ENCODE measurements at places on chromosomes 7 and 10.
A peak's percentile ranks its signal among the peaks of the same experiment; 100 is the strongest.

DNA sequence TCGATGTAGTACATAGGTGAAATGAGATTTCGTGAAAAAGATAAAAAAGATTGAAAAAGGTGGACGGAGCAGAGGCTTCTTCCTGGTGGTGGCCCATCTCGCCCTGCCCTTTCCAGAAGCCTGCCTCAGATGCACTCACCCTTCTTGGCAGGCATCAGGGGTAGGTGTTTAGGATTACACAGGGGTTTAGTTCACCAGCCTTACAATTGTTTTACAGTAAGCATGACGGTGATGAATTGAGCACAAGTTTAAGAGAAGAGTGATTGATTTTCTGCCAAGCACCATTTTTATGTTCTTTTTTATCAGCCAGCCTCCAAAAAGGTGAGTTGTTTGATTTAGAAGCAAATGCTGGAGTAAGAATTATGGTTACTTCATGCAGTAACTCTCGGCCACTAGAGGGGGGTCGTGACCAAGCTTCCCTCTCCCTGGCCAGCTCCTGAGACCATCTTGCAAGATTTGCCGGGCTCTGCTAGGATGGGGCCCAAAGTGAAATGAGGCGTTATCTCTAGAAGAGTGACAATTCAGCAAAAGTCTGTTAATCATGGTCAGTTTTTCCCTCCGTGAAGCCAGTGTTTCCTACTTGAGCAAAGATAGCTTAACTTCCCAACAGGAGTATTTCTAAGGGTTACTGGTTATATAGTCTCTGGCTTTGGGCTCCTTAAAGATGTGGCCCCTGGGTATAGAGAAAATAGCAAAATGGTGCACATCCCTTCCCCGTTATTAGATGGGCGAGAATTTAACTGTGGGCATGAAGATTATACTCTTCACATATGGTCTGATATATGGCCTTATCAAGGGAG lies 228.8 kb downstream of the BMPER start:
- DNase-seq: peak; percentile 45

GRCh38 chr10:14365266-14365665 lies 34.5 kb upstream of the FRMD4A start:
- no peak for DNase-seq

GRCh38 chr7:127741764-127742375 lies 89.9 kb downstream of the SND1 start:
- no peak for DNase-seq

- no peak for DNase-seq
Observed at GRCh38 chr10:73995035-73995358, 2.9 kb upstream of the VCL start.

- no peak for DNase-seq
Observed at GRCh38 chr10:29900865-29901264, 158.5 kb downstream of the JCAD start.

DNA sequence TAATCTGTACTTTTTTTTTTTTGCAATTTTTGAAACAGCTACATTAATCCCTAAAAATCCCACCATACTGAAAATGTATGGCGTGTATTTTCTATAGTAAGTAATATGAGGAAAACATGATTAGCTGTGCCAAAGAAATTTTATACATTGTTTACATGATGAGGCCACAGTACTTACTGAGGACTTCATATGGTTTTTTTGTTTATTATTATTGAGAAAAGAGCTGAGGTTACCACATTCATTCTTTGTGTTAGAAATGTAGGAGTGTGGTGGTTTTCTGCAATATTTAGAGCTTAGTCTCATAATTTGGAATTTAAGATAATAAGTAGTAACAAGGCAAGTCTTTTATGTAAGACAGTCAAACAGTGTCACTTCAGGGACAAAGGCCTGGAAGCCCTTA lies 45.1 kb downstream of the SLC25A40 start:
- DNase-seq: no peak

GRCh38 chr7:26637610-26638009 lies 226.8 kb downstream of the SKAP2 start:
- DNase-seq: no peak

GRCh38 chr10:104441329-104442000 lies 87.8 kb downstream of the CFAP58 start:
- no peak for DNase-seq

DNA sequence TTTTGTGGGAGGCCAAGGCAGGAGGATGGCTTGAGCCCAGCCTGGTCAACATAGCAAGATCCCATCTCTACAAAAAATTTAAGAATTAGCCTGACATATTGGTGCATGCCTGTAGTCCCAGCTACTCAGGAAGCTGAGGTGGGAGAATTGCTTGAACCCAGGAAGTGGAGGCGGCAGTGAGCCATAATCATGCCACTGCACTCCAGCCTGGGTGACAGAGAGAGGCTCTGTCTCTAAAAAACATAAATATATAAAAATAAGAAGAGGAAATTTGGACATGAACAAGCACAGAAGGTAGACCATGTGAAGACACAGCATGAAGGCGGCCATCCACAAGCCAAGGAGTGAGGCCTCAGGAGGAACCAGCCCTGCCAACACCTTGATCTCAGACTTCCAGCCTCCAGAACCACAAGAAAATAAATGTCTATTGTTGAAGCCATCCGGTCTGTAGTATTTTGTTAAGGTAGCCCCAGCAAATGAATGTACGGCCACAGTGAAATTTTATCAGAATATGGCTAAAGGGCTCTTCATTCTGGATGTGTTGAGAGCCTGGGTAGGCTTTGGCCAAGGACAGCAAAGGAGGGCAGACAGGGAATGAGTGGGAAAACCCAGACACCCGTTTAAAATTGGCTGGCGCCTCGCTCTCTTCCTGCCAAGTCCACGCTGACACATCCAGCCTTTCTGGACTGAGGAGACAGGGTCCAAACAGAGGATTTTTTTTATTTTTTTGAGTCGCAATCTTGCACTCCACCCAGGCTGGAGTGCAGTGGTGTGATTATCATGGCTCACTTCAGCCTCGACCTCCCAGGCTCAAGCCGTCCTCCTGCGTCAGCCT lies 12.9 kb upstream of the GRID2IP start:
- DNase-seq: no peak

- DNase-seq: no peak
Observed at GRCh38 chr7:92627956-92628355, 37.8 kb upstream of the FAM133B start.

- no peak for DNase-seq
Observed at GRCh38 chr7:143882020-143882603, 19.9 kb downstream of the TCAF1 start.

DNA sequence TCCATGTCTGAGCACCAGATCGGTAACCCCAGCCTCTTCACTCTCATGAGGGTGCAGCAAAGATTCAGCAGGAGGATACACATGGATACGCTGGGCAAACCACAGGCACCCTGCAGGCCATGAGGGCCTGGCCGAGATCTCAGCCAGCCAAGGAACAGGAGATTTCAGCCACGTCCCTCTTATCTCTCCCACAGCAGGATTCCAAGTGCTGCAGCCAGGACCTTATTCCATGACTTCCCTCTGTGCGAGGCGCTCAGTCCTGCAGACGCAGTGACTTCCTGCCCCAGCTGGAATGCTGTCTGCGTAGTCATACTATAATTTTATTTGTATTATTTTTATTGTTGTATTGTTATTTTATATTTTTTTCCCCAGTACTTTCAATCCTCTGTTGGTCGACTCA lies 66.8 kb downstream of the PTPRN2 start:
- no peak for DNase-seq

- no peak for DNase-seq
Observed at GRCh38 chr10:10397906-10398305, 619.8 kb upstream of the CELF2 start.

- peak; percentile 60 for DNase-seq
Observed at GRCh38 chr7:27901028-27901760, 161.2 kb downstream of the TAX1BP1 start.

DNA sequence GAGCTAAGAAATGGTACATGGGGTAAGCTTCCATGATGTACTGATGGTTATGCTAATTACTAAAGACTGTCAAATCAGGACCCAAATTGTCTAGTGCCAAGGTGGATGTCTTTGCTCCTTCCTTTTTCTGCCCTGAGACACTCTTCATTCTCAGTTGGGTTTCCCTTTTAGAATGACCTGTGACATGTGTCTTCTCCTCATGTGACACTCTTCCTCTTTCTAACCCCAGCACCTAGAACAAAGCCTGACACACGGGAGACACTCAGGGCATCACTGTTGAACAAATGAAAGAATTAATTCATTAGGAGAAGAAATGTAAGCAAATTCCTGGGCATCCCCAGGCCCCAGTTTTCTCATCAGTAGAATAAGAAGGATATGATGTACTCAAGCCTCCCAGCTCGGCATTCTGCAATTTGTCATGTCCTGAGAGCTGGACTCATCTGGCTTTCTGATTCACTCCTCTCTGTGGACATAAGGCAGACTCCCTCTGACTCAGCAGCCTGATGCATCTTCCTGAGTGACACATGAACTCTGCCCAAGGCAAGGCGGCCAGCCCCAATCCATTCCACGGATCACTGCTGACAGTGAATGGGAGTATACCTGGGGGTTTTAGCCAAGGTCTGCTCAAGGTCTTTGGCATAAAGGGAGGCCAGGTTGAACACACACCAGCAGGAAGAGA lies 473.8 kb downstream of the KCNMA1 start:
- DNase-seq: no peak

DNA sequence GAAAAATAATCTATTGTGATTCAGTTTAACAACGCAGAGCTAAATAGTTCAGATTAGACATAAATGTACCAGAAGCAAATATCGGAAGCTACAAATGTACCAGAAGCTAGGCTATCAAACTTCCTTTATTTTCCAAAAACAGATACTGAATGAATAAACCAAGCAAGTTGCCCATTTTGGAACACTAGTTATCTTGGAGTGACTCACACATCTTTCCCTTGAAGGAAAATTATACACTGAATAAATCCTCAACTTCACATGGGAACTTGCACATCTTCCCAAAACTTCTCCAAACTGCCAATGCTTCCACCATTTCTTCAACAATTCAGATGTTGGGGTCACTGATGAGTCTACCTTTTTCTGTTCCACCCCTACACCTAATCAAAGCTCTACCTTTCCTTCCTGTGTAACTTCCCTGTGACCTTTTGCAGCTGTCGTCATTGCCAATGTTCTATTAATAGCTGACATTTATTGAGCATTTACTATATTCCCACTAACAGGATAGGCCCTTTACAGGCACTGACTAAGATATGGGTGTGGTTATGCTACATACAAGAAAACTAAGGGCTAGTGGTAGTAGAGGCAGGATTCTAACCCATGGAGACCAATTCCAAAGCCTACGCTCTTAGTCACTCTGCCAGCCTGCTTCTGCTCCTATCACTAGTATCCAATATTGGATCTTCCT lies 22.7 kb downstream of the RELN start:
- DNase-seq: no peak

- no peak for DNase-seq
Observed at GRCh38 chr10:33801705-33802104, 467.2 kb upstream of the NRP1 start.

- DNase-seq: peak; percentile 77
Observed at GRCh38 chr10:49594594-49594993, 15.5 kb upstream of the SLC18A3 start.

- no peak for DNase-seq
Observed at GRCh38 chr7:47905076-47905920, 43.0 kb downstream of the PKD1L1 start.

GRCh38 chr7:148723166-148723559 lies 24.5 kb downstream of the CUL1 start:
- no peak for DNase-seq

DNA sequence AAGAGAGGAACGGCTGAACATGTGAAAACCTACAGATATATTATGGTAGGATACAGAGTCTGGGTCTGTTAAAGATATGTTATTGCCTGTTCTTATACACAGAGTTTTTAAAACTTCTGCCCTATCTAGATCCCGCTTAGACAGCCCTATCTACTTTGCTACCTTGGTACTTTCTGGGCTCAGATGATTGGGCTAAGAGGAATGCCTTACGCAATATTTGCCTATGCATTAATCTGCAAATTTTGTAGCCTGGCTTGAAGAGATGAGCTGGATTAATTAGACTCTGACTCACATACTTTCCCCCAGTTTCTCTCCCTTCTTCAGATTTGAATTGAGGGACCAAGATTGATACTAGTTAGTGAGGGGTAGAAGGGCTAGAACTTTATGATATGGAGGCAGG lies 33.6 kb upstream of the A1CF start:
- no peak for DNase-seq

- DNase-seq: no peak
Observed at GRCh38 chr10:6036861-6037321, 25.3 kb downstream of the IL2RA start.

DNA sequence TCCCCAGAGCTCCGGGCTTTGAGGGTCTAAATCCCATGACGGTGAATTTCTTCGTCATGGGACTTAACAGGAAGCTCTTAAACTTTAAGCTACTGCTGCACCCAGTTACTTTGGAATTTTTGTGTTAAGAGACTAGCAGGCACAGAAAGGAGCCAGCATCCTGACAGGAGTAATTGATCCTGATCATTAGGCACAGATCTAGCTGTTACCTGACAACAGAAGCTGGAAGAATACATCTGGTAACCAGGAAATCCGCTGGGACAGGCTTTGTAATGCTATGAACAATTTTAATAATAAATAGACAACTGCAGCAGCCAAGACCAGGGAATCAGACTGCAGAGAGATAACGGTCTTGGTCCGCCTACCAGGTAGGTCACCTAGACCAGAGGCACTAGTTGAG lies 210.9 kb downstream of the DGKI start:
- no peak for DNase-seq

DNA sequence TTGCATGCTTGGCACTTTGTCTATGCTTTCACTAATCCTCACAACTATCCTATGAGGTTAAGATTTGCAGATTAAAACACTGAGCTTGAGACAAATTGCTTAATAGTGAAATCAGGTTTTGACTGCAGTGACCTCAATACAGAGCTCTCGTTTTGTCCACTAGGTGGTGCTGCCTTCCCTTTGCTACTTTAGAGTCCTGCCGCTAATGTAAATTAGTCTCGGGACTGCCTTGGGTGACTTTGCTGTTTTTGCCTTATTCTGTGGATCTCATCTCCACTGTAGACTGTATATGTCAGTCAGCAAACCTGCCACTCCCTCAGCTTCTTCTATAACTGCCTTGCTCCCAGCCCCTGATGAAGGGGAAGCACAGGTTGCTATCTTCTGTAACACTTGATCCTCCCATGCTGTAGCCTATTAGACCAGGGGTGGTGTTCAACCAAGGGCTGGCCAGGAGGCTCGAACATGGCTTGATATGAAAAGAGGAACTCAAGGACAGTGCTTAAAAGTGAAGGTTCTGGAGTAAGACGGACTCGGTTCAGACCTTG lies 26.0 kb downstream of the ASB4 start:
- DNase-seq: peak; percentile 32

DNA sequence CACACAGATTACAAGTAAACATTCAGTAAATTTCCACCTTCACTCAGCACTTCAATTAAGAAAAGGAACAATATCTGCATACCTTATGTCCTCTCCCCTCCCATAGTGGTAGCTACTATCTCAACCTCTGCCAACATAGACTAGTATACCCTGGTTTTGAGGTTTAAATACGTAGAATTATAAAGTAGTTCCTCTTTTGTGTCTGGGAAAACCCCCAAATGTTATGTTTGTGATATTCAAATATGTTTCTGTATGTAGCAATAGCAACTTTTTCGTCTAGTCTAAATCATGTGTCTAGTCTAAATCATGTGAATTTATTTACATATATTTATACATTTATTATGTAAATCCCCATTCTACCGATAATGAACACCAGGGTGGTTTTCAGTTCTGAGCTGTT lies 13.2 kb upstream of the CAMK2B start:
- peak; percentile 20 for DNase-seq
